ENCODE measurements at places on chromosomes 6 and 20. TPM values are rescaled to one million over a fixed set of nuclear protein-coding genes. Genes with fewer than 3 reads are reported as not detected.

WFDC10B gene
- not detected for total RNA-seq

KIAA1755 gene
- not detected for total RNA-seq

IL17A gene
- total RNA-seq = not detected

CCM2L gene
- not detected for total RNA-seq

PRRC2A gene
- total RNA-seq = 286 TPM

EZR gene
- total RNA-seq = 214 TPM

ADTRP gene
- total RNA-seq = 0.47 TPM

CLPSL1 gene
- not detected for total RNA-seq

GPR6 gene
- not detected for total RNA-seq

MYLK4 gene
- 0.18 TPM for total RNA-seq

Measured in activated CD8-positive, alpha-beta memory T cell treated with anti-CD3 and anti-CD28 coated beads, Interleukin-2, amount 10 ng/mL, durations not matched to agents 7 days and 5 days (primary cell).